ENCODE measurements at places on chromosomes 3 and 15.

DNA sequence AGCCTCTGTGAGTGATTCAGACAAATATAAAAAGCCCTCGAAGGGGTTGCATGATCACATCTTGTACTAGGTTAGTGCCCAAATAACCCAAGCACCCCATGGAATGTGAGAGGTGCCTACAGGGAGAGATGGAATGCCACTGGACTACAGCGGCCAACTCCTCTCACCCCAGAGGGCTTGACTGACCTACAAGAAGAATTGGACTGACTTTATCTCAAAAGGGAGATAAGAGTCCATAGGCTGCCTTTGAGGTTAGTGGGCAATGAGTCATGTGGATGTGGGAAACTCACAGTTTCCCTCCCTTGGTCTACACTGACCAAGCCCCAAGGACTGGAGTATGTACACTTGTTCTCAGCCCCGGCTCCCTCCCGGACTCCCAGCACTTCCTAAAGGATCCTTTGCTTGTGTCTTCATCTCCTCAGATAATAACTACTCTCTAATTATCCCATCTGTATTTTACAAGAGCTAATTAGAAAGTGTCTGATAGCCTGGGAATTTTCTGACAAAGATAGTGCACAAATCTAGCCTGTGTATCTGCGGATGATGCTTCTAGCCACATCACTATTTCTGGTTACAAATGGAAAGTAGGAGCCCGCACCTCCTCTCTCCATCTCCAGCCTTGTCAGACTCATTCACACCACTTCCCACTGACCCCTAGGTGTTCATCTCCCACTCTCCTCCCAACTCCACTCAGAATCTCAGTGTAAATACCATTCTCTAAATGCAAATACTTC lies 547.8 kb upstream of the TBL1XR1 start:
- H3K36me3 ChIP-seq: no peaks in the 10 kb centered on the region
- peaks cover 8% of the 10 kb centered on the region for H3K4me1 ChIP-seq
- no peak overlapping the region for H3K27ac ChIP-seq
- no peaks in the 10 kb centered on the region for H3K27me3 ChIP-seq
- H3K4me3 ChIP-seq: no peak overlapping the region

GRCh38 chr3:183800243-183800863 lies 25.0 kb downstream of the MAP6D1 start:
- no peaks in the 10 kb centered on the region for H3K27me3 ChIP-seq
- H3K36me3 ChIP-seq: peaks cover 70% of the 10 kb centered on the region
- no peak for DNase-seq
- no peak overlapping the region for H3K4me3 ChIP-seq
- no peak overlapping the region for H3K27ac ChIP-seq

GRCh38 chr3:61627768-61628185 lies 66.4 kb downstream of the PTPRG start:
- H3K4me1 ChIP-seq: peaks cover 14% of the 10 kb centered on the region
- H3K27ac ChIP-seq: no peak overlapping the region
- no peak overlapping the region for H3K4me3 ChIP-seq
- H3K27me3 ChIP-seq: no peaks in the 10 kb centered on the region
- no peak for DNase-seq

DNA sequence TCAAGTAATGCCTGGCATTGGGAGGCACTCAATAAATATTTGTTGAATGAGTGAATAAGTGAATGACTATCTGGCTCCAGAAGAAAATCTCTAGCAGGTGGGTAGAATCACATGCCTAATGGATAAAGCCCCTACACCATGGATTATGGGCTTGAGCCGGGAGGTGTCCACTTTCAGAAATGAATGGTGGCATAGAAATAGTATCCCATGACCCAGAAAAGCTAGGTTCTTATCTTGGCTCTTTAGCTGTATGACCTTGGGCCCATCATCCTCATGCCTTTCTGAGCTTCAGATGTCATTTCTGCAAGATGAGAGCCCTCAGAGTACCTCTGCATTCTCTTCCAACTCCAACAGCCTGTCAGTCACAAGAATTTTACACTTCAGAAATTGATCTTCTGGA lies 37.3 kb upstream of the TNIK start:
- no peaks in the 10 kb centered on the region for H3K4me1 ChIP-seq
- H3K27ac ChIP-seq: no peak overlapping the region

DNA sequence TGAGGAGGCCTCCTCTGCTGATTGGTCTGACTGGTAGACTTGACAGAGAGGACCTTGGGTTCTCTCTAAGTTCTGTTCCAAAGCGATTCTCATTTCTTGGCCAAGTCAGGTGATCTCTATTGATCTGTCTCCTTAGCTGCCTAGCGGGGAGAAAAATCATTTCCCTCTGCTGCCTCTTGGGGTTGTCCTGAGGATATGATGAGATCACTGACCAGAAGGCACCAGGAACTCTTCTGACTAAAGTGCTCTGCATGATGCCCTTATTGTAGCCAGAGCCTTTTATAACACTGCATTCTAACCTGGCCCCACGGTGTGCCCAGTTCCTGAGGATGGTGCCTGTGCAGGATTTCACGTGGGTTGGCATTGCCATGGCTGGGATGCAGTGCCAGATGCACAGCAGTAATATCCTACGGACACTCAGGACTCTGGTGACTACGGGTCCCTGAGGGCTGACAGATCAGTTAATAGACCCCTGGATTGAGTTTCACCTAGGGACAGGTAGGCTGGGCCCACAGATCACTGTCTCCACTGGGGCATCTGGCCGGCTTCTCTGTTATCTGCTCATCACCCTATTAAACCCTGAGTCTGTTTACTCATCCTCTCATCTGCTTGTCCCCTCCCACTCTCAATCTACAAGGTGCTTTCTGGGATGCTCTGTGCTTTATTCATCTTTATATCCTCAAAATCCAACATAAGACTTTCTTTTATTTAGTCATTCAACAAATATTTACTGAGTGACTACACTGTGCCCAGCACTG lies 3.9 kb upstream of the HEG1 start:
- H3K27me3 ChIP-seq: no peaks in the 10 kb centered on the region
- no peak overlapping the region for H3K4me3 ChIP-seq

GRCh38 chr3:16482194-16482769 lies 31.2 kb downstream of the RFTN1 start:
- H3K4me3 ChIP-seq: no peak overlapping the region
- no peaks in the 10 kb centered on the region for H3K27me3 ChIP-seq
- peaks cover 84% of the 10 kb centered on the region for H3K4me1 ChIP-seq
- peaks cover 8% of the 10 kb centered on the region for H3K36me3 ChIP-seq
- peak overlapping the region; percentile 30 for H3K27ac ChIP-seq

DNA sequence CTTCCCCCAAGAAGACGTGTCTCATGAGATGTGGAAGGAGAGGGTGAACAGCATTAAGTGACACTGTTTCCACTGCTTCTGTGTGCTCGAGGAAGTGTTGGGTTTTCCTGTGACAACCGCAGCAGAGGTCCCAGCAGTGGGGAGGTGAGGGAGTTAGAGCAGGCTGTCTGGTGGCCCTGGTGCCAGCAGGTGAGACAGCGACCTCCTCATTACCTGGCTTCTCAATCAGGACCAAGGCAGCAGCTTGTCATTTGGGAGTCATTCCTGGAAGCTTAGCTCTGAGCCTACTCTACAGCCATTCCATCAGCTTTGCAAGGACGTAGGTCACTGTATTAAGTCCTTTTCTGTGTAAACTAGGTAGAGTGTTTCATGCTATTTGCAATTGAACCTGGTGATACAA lies 63.3 kb upstream of the RGMA start:
- H3K36me3 ChIP-seq: no peaks in the 10 kb centered on the region
- H3K27ac ChIP-seq: peak overlapping the region; percentile 57
- H3K4me1 ChIP-seq: peaks cover 15% of the 10 kb centered on the region
- no peak overlapping the region for H3K4me3 ChIP-seq

- peaks cover 31% of the 10 kb centered on the region for H3K4me1 ChIP-seq
- no peak for DNase-seq
- peaks cover 3% of the 10 kb centered on the region for H3K36me3 ChIP-seq
Measured at GRCh38 chr3:9899289-9899791, 3.3 kb upstream of the IL17RE start.

DNA sequence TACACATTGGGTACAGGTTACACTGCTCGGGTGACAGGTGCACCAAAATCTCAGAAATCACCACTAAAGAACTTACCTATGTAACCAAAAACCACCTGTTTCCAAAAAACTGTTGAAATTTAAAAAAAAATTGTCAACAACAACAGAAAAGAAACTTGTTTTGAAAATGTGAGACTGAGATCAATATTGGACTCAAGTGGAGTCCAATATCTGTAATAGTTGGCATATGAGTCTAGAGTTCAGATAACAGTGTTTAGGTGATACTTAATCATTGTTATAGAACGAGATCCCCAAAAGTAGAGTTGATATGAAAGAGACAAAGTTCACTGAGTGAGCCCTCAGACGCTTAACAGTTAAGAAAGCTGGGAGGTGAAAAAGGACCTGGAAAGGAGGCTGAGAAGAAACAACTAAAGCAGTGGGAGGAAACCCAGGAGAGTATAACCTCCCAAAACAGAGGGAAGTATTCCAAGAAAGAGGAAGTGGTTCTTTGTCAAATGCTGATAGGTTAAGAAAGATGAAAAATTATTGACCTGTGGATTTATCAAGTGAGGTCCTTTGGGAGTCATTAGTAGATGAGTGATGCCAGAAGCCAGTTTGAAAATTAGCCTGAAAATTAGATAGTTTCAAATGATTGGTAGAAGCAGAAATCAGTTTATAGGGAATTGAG lies 388.6 kb upstream of the DPH6 start:
- no peak overlapping the region for H3K4me3 ChIP-seq
- no peaks in the 10 kb centered on the region for H3K36me3 ChIP-seq
- no peaks in the 10 kb centered on the region for H3K27me3 ChIP-seq
- no peak for DNase-seq

DNA sequence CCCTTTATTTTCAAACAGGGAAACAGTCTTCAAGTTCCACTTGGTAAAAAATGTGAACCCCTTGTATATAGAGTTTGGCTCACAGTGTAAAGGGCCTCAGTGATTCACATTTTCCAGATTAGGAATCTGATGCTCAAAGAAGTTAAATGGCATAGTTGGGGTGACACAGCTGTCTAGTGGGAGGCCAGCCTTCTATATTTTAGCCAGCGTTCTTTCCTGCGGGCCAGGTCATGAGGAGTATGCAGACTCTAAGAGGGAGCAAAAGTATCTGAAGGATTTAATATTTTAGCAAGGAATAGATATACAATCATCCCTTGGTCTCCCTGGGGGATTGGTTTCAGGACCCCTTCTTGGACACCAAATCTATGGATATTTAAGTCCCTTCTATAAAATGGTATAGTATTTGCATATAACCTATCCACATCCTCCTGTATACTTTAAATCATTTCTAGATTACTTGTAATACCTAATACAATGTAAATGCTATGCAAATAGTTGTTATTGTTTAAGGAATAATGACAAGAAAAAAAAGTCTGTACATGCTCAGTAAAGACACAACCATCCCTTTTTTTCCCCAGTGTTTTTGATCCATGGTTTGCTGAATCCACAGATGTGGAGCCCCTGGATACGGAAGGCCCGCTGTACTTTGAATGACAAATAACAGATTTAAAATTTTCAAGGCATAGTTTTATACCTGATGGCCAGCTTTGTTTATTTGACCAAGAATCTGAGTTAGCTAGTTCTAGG lies 7.0 kb downstream of the B2M start:
- H3K27ac ChIP-seq: no peak overlapping the region
- peaks cover 55% of the 10 kb centered on the region for H3K36me3 ChIP-seq
- no peak for DNase-seq
- H3K4me1 ChIP-seq: peaks cover 39% of the 10 kb centered on the region
- H3K27me3 ChIP-seq: no peaks in the 10 kb centered on the region

- H3K27me3 ChIP-seq: no peaks in the 10 kb centered on the region
- DNase-seq: no peak
- no peak overlapping the region for H3K4me3 ChIP-seq
- H3K27ac ChIP-seq: peak overlapping the region; percentile 61
- peaks cover 23% of the 10 kb centered on the region for H3K4me1 ChIP-seq
- H3K36me3 ChIP-seq: peaks cover 28% of the 10 kb centered on the region
Measured at GRCh38 chr3:16299746-16300145, 34.7 kb downstream of the OXNAD1 start.

- H3K4me3 ChIP-seq: no peak overlapping the region
- no peaks in the 10 kb centered on the region for H3K36me3 ChIP-seq
- DNase-seq: no peak
Measured at GRCh38 chr3:149634573-149634972, 23.3 kb downstream of the WWTR1 start.

GRCh38 chr3:48623851-48624547 lies 2.4 kb upstream of the TMEM89 start:
- H3K27me3 ChIP-seq: no peaks in the 10 kb centered on the region
- H3K4me3 ChIP-seq: no peak overlapping the region
- DNase-seq: no peak
- no peaks in the 10 kb centered on the region for H3K4me1 ChIP-seq

DNA sequence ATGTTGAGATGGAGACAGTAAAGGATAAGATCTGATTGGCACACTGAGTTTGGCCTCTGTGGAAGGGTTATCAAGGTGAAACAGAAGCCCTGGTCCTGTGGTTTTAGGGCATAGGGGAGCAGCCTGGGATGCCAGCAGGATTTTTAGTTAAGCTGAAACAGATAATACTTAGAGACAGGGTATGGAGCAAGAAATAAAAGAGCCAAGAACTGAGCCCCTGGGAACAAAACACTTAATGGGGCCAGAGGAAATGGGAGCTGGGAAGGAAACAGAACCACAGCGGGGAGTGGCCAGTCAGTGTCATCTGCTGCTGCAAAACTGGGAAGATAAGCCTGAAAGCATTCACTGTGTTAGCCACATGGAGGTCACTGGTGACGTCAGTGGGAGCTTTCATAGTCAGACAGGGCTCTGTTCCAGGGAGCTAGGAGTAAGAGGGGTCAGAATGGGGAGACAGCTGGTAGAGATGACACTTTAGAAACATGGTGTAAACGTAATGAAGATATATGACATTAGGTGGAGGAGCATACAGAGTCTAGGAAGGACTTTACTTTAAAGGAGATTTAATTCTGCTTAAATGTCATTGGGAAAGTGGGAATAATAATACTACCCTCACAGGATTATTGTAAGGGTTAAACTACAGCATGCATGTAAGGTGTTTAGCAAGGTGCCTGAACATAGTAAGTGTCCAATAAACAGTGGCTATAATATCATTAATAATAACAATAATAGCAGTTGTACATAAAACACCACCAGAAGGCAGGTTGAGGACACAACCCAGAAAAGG lies 172.7 kb upstream of the CTNNB1 start:
- no peaks in the 10 kb centered on the region for H3K27me3 ChIP-seq
- no peak overlapping the region for H3K4me3 ChIP-seq
- peaks cover 14% of the 10 kb centered on the region for H3K4me1 ChIP-seq
- H3K36me3 ChIP-seq: no peaks in the 10 kb centered on the region

DNA sequence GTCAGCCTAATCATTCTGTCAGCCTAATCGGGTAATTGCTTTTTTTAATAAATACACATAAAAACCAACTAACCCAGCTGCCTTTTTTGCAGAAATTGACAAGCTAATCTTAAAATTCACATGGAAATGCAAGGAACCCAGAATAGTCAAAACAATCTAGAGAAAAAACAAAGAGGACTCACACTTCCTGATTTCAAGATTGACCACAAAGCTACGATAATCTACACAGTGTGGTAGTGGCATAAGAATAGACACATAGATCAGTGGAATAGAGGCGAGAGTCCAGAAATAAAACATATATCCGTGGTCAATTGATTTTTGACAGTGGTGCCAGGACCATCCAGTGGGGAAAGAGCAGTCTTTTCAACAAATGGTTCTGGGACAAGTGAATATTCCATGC lies 2.4 kb upstream of the C3orf20 start:
- no peaks in the 10 kb centered on the region for H3K27me3 ChIP-seq
- peaks cover 55% of the 10 kb centered on the region for H3K36me3 ChIP-seq
- no peak for DNase-seq
- H3K4me1 ChIP-seq: no peaks in the 10 kb centered on the region
- no peak overlapping the region for H3K27ac ChIP-seq

All from esophagus muscularis mucosa (tissue), 4 donors.